ENCODE measurements at places on chromosomes 7 and 10.

- no peak overlapping the region for H3K27ac ChIP-seq
- H3K36me3 ChIP-seq, result no peaks in the 10 kb centered on the region
- H3K4me3 ChIP-seq, result no peak overlapping the region
- no peaks in the 10 kb centered on the region for H3K27me3 ChIP-seq
- H3K4me1 ChIP-seq, result no peaks in the 10 kb centered on the region
These were observed 15.3 kb upstream of the CFAP69 start for GRCh38 chr7:90229682-90230081.

GRCh38 chr7:102211590-102212550 lies 74.8 kb upstream of the SH2B2 start:
- H3K4me1 ChIP-seq, result no peaks in the 10 kb centered on the region
- ATAC-seq, result no peak
- H3K4me3 ChIP-seq, result no peak overlapping the region
- H3K27me3 ChIP-seq, result no peaks in the 10 kb centered on the region
- no peak overlapping the region for H3K27ac ChIP-seq
- peaks cover 76% of the 10 kb centered on the region for H3K36me3 ChIP-seq

DNA sequence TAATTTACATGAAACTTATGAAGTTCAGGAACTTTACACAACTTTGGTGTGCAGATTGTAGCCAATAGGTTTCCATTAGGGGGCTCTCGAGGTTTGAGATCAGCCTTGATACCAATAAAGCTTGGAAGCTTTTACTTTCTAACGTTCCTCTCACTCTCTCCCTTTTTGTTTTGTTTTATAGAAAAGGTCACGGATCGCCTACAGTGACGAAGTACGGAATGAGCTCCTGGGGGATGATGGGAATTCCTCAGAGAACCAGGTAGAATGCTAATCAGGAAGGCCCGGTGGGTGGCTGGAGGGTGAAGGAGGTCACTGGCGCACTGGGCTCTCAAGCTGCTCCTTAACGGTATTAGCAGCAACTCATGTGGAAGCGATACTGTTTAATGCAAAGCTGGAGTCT lies 79.9 kb downstream of the VTI1A start:
- no peak overlapping the region for H3K27ac ChIP-seq
- H3K27me3 ChIP-seq, result no peaks in the 10 kb centered on the region
- no peak for ATAC-seq
- no peak overlapping the region for H3K4me3 ChIP-seq
- no peaks in the 10 kb centered on the region for H3K36me3 ChIP-seq

DNA sequence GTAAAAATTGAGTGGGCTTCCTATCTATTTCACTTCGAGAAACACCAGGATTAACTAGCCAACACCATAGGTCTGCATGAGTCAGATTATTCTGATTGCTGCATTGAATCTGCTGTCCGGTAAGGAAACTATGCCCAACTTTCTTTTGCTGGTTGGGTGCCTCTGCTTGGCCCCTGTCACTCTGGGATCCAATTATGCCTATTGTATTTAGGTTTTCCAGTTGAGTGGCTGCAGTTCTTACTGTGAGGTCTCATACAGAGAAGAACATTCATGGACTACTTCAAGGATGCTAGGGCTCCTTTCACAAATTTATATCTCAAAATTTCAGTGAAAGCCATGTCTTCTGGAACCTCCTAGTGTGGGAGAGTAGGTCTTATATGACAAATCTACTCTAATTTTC lies 215.1 kb upstream of the SORCS1 start:
- H3K27ac ChIP-seq, result no peak overlapping the region
- H3K36me3 ChIP-seq, result no peaks in the 10 kb centered on the region
- no peak for ATAC-seq
- H3K4me3 ChIP-seq, result no peak overlapping the region
- H3K4me1 ChIP-seq, result no peaks in the 10 kb centered on the region

- no peak overlapping the region for H3K27ac ChIP-seq
- ATAC-seq, result no peak
- H3K27me3 ChIP-seq, result no peaks in the 10 kb centered on the region
- H3K4me3 ChIP-seq, result no peak overlapping the region
- H3K36me3 ChIP-seq, result no peaks in the 10 kb centered on the region
These were observed 12.1 kb upstream of the CEP41 start for GRCh38 chr7:130452951-130453350.

DNA sequence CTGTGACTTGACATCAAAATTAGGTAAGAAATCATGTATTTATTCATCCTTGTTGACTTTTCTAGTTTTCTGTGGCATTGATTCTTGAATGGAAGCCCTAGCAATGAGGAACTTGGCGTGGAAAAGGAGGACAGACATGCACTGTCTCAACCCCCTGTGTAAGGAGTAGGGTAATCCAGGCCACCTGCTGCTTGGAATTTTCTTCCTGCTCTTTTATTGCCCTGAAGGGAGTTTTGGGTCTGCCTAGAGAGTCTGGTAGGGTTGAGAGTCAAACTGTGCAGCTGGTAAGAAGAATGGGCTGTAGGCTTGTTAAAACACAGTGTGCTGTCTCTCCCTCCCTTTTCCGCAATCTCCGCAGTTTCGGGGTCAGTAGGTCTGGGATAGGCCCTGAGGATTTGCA lies 19.7 kb downstream of the ZNF32 start:
- no peak overlapping the region for H3K4me3 ChIP-seq
- no peaks in the 10 kb centered on the region for H3K27me3 ChIP-seq
- H3K36me3 ChIP-seq, result no peaks in the 10 kb centered on the region
- no peaks in the 10 kb centered on the region for H3K4me1 ChIP-seq
- H3K27ac ChIP-seq, result no peak overlapping the region
- ATAC-seq, result no peak

- peaks cover 5% of the 10 kb centered on the region for H3K27me3 ChIP-seq
- H3K36me3 ChIP-seq, result no peaks in the 10 kb centered on the region
- no peaks in the 10 kb centered on the region for H3K4me1 ChIP-seq
- H3K4me3 ChIP-seq, result no peak overlapping the region
These were observed 25.2 kb upstream of the ITPRID1 start for GRCh38 chr7:31488562-31489203.

- H3K27ac ChIP-seq, result no peak overlapping the region
- H3K4me3 ChIP-seq, result no peak overlapping the region
- no peaks in the 10 kb centered on the region for H3K36me3 ChIP-seq
- H3K4me1 ChIP-seq, result peaks cover 7% of the 10 kb centered on the region
- no peaks in the 10 kb centered on the region for H3K27me3 ChIP-seq
These were observed 19.4 kb upstream of the LRRN3 start for GRCh38 chr7:111071556-111071955.

DNA sequence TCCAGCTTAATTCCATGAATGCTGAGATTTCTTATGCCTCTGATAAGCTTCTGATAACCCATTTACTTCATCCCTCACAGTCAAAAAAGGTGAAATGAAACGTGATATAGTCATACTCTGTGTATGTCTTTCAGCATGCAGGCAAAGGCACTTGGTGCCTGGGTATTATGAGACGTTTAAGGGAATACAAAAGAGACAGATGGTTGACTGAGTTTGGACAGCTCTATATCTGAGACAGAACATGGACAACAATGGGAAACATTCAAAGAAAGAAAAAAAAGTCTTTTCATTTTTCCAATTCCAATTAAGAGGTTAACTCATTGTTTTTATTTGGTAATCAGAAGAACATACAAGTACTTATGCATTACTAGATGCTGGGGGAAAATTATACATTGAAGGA lies 96.2 kb downstream of the PPP1R17 start:
- H3K4me1 ChIP-seq, result no peaks in the 10 kb centered on the region
- H3K4me3 ChIP-seq, result no peak overlapping the region
- H3K27ac ChIP-seq, result no peak overlapping the region
- H3K36me3 ChIP-seq, result no peaks in the 10 kb centered on the region

GRCh38 chr10:75398692-75399460 lies 2.7 kb downstream of the ZNF503 start:
- peak overlapping the region; percentile 100 for H3K4me3 ChIP-seq
- peaks cover 6% of the 10 kb centered on the region for H3K4me1 ChIP-seq

DNA sequence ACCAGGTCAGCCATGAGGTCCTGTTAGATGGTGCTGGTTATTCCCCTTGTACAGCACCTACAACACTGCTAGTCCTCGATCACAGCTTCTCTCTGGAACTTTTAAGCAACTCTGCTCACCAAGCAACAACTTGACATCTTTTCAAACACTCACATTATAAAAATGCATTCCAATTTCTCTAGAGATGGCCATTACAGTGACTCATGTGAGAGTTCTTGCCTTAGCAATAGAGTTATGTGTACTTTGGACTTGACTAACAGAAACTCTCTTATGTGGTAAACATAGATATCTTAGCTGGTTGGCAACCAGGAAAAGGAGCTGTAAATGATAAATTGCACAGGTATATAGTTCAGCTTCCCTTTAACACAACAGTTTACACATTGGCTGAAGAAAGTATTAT lies 122.2 kb downstream of the PDE1C start:
- peaks cover 17% of the 10 kb centered on the region for H3K4me1 ChIP-seq
- H3K27me3 ChIP-seq, result no peaks in the 10 kb centered on the region
- ATAC-seq, result peak; percentile 88
- H3K36me3 ChIP-seq, result no peaks in the 10 kb centered on the region
- H3K27ac ChIP-seq, result peak overlapping the region; percentile 74

DNA sequence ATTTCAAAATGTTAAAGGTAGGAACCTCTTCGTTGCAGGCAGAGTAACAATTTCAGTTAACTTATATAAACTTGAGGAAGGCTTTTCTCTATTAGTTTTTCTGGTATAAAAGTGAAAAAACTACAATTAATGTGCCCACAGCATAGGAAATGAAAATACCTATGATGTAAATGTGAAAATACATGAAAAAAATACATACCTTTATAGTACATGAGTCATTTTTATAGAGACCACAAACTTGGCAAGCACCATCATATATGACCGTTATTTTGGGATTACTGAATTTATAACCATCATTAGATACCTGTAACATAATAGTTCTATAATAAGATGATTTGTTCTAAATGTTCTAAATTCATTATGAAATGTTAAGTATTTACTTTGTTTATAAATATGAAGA lies 42.7 kb downstream of the VWDE start:
- no peaks in the 10 kb centered on the region for H3K27me3 ChIP-seq
- H3K4me3 ChIP-seq, result no peak overlapping the region
- no peak overlapping the region for H3K27ac ChIP-seq
- no peaks in the 10 kb centered on the region for H3K36me3 ChIP-seq
- no peak for ATAC-seq
- no peaks in the 10 kb centered on the region for H3K4me1 ChIP-seq

DNA sequence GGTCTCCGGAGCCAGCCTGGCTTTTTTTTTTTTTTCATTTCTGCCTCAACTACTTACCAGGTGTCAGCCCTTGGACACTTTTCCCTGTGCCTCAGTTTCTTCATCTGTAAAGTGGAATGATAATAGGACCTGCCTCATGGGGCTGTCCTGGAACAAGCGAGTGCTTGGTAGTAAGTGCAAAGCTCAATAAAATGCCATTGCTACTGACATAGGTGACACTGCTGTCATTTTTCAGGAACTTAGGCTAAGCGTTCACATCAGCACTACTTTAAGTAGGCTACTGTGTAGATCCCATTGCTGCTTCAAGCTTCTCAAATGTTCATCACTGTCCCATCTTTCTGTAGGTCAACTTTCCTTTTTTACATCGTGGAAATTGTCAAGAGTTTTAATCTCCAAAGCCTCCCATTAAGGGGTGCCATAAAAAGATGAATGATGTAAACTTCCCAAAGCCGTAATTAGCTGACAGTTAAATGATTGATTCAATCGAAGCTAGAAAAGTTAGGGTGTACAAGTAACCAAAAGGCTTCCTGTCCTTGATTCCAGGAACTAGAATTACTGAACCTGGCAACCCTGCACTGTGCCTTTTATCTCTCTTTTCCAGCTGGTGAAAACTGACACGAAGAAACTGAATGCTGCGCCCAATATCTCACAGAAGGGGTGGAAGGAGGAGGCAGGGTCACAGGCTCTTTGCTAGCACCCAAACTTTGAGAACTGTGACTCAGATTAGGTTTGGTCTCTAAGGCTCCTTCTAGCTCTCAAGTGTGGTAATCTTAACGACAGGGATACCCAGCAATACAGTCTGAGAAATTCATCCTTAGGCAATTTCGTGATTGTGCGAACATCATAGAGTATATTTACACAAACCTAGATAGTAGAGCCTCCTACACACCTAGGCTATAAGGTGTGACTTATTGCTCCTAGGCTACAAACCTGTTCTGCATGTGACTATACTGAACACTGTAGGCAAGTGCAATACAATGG lies 861 bp upstream of the USP6NL start:
- peak overlapping the region; percentile 87 for H3K27ac ChIP-seq
- no peak for ATAC-seq
- peak overlapping the region; percentile 66 for H3K4me3 ChIP-seq
- H3K27me3 ChIP-seq, result no peaks in the 10 kb centered on the region
- H3K4me1 ChIP-seq, result peaks cover 5% of the 10 kb centered on the region

GRCh38 chr10:54559498-54559897 lies 241.5 kb downstream of the PCDH15 start:
- no peaks in the 10 kb centered on the region for H3K4me1 ChIP-seq
- H3K4me3 ChIP-seq, result no peak overlapping the region

DNA sequence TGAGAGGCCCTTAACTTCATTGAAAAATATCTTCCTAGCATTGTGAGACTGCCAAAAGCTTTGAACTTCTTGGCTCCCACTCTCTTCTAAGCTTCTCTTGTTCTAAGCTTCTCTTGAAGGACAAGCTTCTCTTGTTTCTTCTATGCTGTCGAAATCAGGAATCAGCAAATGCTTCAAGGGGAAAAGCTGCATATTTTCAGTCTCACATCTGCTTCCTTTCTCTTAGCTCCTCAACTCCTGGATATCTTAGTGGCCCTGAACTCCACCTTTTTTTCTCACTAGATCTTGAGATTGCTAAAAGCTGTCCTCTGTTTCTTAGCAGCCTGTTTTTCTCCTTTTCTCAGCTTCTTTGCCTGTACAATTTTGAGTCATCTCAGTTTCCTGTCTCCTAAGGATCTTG lies 73.0 kb downstream of the NEUROD6 start:
- ATAC-seq, result no peak
- no peaks in the 10 kb centered on the region for H3K36me3 ChIP-seq
- no peak overlapping the region for H3K4me3 ChIP-seq
- H3K27me3 ChIP-seq, result no peaks in the 10 kb centered on the region
- no peak overlapping the region for H3K27ac ChIP-seq
- H3K4me1 ChIP-seq, result no peaks in the 10 kb centered on the region

- H3K4me3 ChIP-seq, result no peak overlapping the region
- ATAC-seq, result no peak
- no peaks in the 10 kb centered on the region for H3K36me3 ChIP-seq
- no peak overlapping the region for H3K27ac ChIP-seq
- H3K4me1 ChIP-seq, result peaks cover 9% of the 10 kb centered on the region
- no peaks in the 10 kb centered on the region for H3K27me3 ChIP-seq
These were observed 6.5 kb downstream of the ZNF438 start for GRCh38 chr10:31025142-31025541.

GRCh38 chr7:73647725-73648592 lies 19.7 kb upstream of the VPS37D start:
- peak overlapping the region; percentile 18 for H3K4me3 ChIP-seq
- ATAC-seq, result peak; percentile 39
- H3K36me3 ChIP-seq, result no peaks in the 10 kb centered on the region
- no peak overlapping the region for H3K27ac ChIP-seq

DNA sequence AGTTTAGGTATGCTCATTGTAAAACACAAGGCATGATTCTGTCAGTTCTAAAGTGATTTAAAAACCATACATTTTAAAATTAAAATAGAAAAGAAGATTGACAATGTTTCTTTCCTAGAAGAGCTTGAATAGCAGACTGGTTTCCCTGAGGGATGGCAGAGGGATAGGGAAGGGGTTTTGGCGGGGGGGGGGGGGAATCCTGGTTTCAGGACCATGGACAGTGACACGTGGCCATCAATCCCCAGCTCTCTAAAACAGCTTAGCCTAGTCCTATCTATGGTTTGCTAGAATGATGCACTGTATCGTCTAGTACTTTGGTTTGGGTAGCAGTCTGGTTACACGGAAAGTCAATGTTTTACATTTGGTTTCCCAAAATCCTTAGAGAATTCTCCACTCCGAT lies 88.7 kb downstream of the PHYHIPL start:
- H3K4me3 ChIP-seq, result no peak overlapping the region
- no peaks in the 10 kb centered on the region for H3K36me3 ChIP-seq
- no peaks in the 10 kb centered on the region for H3K4me1 ChIP-seq
